ENCODE measurements at places on chromosomes 2 and 18. TPM values are rescaled to one million over a fixed set of nuclear protein-coding genes. Genes with fewer than 3 reads are reported as not detected.

- no peak overlapping the region for H3K27ac ChIP-seq
- H3K36me3 ChIP-seq: no peaks in the 10 kb centered on the region
- H3K4me3 ChIP-seq: no peak overlapping the region
- DNase-seq: no peak
- no peaks in the 10 kb centered on the region for H3K27me3 ChIP-seq
- H3K4me1 ChIP-seq: peaks cover 24% of the 10 kb centered on the region
Measured at GRCh38 chr2:60509066-60509465, 44.4 kb downstream of the BCL11A start.

DNA sequence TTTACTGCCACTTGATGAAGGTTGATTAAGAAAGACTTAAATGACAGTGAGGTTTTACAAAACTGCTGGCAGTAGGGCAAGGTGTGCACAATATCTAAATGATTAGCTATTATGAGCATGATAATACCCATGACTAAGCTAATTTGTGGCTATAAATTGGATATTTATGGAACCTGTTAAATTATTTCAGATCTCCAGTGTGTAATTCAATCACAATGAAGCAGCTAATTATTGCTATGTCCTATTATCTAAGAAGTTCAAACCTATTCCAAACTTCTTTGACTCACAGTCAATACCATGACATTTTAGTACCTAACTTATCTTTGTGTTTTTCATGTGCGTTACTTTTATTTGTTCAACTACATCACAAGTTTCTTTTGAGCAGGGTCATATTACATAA lies 253.8 kb upstream of the MMADHC start:
- no peaks in the 10 kb centered on the region for H3K36me3 ChIP-seq
- no peaks in the 10 kb centered on the region for H3K4me1 ChIP-seq
- H3K27me3 ChIP-seq: no peaks in the 10 kb centered on the region
- no peak for DNase-seq
- H3K27ac ChIP-seq: no peak overlapping the region
- no peak overlapping the region for H3K4me3 ChIP-seq

DNA sequence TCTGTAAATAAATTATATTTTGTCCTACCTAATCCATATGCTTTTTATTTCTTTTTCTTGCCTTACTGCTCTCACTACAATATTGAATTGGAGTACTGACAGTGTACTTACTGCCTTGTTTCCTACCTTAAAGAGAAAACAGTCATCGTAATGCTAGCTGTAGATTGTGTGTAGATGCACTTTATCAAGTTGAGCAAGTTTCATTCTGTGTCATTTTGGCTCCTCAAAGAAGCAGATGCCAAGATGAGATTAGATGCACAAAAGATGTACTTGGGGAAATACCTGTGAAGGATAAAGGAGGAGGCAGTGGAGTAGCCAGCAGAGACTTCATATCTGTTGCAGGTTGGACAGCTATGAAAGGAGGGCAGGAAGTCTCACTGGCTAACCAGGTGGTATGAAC lies 145.5 kb downstream of the FTCDNL1 start:
- no peaks in the 10 kb centered on the region for H3K4me1 ChIP-seq
- no peak overlapping the region for H3K27ac ChIP-seq
- no peak for DNase-seq
- no peaks in the 10 kb centered on the region for H3K27me3 ChIP-seq
- no peaks in the 10 kb centered on the region for H3K36me3 ChIP-seq

DNA sequence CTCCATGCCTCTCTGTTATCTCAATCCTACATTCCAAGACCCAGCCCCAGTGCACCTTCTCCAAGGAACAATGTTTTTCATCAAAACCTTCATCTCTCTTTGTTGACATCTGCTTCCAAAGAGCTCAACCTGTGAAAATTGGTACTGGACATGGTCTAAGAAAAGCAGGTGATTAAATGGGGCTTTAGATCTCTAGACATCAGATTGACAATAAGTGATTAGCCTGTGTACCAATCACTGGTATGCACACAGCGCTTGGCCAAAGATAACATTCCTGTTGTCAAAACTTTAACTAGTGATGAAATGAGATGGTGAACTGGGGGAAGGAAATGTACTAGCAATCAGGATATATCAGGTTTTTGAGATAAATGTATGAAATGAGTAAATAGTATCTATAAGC lies 183.3 kb downstream of the TDRD15 start:
- no peak overlapping the region for H3K27ac ChIP-seq
- no peaks in the 10 kb centered on the region for H3K36me3 ChIP-seq
- no peak for DNase-seq
- no peak overlapping the region for H3K4me3 ChIP-seq
- H3K27me3 ChIP-seq: no peaks in the 10 kb centered on the region
- H3K4me1 ChIP-seq: peaks cover under 1% of the 10 kb centered on the region

DNA sequence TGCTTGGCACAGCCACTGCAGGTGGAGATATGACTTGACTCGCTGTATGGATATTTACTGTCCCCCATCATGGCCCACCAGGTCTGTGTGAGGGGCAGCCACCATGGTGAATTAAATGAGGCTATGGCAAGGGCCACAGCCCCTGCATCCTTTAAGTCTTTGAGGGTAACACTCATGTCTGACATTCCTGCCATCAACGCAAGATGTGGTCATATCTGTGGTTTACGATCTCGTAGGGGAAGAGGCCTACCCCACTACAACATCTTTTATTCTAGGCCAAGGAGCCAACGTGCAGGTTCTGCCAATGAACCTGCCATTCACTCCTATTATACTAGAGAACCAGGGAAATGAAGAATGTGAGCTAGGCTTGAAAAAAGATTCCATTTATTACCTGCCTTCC lies 381.6 kb upstream of the ID2 start:
- no peak for DNase-seq
- H3K4me1 ChIP-seq: no peaks in the 10 kb centered on the region
- no peaks in the 10 kb centered on the region for H3K27me3 ChIP-seq
- H3K36me3 ChIP-seq: no peaks in the 10 kb centered on the region
- H3K4me3 ChIP-seq: no peak overlapping the region
- no peak overlapping the region for H3K27ac ChIP-seq

DNA sequence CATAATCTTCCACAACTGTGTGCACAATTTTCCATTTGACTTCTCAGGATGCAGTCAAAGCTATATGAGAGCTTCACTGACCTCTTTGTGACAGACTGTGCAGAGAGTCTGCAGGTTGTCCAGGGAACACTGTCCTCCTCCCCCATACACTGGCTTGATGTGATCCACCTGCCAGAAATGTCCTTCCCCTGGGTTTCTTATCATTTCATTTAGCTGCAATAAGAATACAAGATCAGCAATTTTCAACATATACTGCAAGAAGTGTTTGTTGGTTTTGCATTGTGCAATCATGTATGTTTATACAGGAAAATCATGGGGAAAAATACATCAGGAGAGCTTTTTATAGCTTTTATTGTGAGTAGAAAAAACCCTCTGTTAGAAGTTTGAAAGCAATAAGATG lies 150.7 kb downstream of the RAB3GAP1 start:
- no peak for DNase-seq

KLHL30 gene
- 43.7 TPM for total RNA-seq

ARHGAP15 gene
- total RNA-seq: 3.3 TPM
